ENCODE measurements at places on chromosomes 3 and 15.

DNA sequence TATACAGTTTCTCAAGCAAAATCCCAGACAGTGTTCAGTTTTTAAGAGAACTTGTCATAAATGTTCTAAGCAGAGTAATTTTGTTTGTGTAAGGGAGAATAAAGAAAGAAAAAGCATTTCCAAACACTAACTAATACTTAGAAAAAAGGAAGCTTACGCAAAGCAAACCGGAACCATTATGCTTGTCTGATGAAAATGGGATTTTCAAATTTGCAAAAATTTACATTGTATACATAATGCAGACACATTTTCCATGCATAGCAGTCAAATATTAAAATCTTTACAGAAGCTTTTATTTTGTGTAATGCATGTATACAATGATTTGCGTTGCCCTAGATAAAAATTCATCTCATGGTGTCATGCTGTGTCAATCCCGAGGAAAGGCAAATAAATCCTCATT lies 229.0 kb downstream of the SLC9A9 start:
- DNase-seq: no peak

GRCh38 chr3:185549122-185549521 lies 3.3 kb downstream of the LIPH start:
- DNase-seq: no peak

DNA sequence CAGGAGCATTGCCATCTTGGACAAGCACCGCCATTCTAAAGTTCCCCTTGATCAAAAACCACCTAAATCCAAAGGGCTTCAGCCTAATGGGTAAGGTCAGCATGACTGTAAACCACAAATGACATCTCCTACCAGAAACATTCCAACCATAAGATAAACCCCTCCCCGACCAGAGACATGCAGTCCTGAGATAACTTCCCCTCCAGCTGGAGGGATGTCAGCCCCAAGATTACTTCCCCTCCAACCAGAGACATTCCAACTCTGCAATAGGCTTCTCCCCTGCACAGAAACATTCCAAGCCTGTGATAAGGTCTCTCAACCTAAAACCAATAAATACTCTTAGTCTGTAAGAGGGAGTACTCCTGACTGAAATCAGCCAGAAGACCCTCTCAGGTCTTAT lies 62.7 kb upstream of the DNAJC19 start:
- DNase-seq: no peak

GRCh38 chr3:43856351-43856750 lies 165.6 kb downstream of the ABHD5 start:
- no peak for DNase-seq

- DNase-seq: no peak
Measured at GRCh38 chr3:159964166-159964973, 24.3 kb upstream of the IL12A start.

GRCh38 chr15:90191344-90191687 lies 9.8 kb upstream of the SEMA4B start:
- DNase-seq: no peak

DNA sequence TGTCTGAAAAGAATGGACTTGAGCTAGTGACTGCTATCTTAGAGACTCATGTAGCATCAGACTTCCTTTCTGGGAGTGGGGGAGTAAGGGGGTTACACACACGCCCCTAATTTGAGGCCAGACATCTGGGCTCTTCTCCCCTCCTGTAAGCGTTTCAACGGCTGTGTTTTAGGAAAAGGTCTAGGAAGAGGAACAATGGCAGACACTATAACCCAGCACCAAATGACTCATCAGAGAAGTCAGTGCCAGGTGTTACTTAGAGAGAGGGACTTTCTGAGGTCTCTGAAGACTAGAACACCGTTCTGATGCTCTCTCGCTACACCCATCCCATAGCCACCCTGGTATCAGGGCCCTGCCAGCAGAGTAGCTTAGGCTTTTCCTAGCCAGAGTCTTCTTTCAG lies 65.5 kb downstream of the SSUH2 start:
- no peak for DNase-seq

DNA sequence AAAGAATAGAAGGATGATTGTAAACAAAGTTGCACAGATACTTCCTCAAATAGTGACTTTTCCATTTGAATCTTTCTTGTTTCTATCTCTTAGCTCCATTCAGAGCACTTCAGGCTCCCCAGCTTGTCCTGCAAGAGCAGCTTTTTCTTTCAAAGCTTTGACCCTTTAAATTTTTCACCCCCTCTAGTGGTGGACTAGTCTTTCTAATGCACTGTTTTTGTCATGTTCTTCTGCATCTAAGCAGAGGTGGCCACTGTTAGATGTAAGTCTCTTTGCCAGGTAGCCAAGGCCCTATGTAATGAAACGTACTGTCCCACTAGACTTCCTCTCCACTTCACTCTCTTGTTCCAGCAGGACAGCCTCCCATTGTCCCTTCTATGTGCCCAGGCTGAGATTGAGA lies 74.0 kb upstream of the MANF start:
- DNase-seq: no peak

DNA sequence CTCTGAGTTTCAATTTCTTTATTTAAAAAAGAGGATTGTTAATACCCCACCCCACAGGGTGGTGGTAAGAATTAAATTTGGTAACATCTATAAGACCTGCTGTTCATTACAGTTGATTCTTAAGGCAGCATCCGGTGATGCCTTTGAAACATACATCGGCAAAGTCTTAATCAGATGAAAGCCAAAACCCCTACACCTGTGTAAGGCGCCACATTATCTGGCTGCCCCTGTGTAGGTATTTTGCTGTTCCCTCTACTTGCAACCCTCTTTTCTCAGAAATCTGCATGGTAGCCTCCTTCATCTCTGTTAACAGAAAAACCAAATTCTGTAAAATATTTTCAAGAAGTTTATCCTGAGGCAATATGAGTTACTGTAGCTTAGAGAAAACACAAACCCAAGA lies 90.0 kb downstream of the ST6GAL1 start:
- DNase-seq: no peak

- no peak for DNase-seq
Measured at GRCh38 chr3:115502128-115502527, 121.2 kb upstream of the GAP43 start.

All from stimulated activated CD8-positive, alpha-beta memory T cell treated with anti-CD3 and anti-CD28 coated beads, Interleukin-4, amount 100 ng/mL, for 1 hour (primary cell).